Activated CD4-positive, alpha-beta T cell treated with anti-CD3 and anti-CD28 coated beads, Interleukin-2, amount 50 U/mL, for 48 hours (primary cell): ENCODE measurements at places on chromosomes 3 and 15.

GRCh38 chr3:62073038-62073437 is 300.3 kb downstream of the FEZF2 start:
- DNase-seq = no peak

- DNase-seq = no peak
Observed at GRCh38 chr3:51637144-51637940, 33.7 kb upstream of the TEX264 start.

GRCh38 chr15:88987934-88988671 is 74.9 kb upstream of the MFGE8 start:
- no peak for DNase-seq

DNA sequence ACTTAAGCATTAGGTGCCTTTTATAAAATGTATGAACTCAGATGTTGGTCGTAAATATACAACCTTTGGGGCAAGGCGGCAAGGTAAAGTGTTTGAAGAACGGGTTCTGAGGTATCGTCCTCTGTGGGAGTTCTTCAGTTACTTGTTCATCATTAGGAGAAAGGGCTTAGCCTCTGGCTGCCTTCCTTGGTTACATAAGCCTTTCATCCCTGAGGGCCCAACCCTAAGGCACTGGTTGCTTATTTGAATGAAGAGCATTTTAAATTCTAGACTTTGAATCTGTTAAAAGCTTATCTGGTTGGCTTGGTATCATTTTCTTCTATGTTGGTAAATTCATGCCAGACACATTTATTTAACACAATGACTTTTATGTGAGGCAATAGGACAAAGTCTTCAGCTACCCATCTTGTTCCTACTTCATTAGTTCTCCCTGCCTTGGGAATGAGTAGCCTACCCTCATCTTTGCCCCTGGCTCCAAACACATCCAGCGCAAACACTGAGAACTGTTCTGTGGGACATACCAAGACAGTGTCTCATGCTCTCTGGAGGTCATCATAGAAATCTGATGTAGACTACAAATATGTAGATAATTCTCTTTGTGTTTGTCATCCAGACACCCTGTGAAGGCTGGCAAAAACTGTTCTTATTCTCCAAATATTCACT is 12.4 kb upstream of the CCDC80 start:
- DNase-seq = no peak

DNA sequence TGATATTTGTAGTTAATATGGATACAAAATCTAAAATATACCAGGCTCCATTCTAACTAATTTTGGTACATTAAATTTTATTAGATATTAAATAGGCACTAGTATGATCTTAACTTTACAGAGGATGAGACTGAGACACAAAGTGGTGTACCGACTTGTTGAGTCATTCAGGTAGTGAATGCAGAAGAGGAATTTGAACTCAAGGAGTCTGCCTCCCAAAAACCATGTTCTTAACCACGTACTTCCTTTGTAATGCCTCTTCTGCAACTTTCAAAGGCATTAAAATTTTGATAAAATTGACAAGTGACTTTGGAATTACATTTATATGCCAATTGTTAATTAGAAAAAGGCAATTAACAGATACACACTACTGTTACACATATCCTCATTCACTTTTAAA is 61.8 kb downstream of the ZBBX start:
- DNase-seq = no peak

DNA sequence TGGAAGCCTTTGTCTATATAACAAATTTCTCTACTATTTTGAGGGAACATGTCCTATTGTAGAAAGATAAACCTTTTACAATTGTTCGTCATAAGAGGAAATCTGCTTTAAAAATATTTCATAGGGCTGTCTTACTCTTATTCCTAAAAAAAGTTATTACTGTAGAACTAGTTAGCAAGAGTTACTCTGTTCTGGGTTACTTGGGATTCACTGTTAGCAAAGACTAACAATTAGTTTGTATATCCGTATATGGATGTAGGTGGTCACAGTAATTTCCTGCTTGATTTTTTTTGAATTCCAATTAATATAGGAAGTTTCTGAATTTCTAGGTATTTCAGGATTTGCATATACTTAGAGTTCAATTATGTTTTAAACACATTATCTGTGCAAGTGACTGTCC is 413.5 kb downstream of the RBMS3 start:
- no peak for DNase-seq

DNA sequence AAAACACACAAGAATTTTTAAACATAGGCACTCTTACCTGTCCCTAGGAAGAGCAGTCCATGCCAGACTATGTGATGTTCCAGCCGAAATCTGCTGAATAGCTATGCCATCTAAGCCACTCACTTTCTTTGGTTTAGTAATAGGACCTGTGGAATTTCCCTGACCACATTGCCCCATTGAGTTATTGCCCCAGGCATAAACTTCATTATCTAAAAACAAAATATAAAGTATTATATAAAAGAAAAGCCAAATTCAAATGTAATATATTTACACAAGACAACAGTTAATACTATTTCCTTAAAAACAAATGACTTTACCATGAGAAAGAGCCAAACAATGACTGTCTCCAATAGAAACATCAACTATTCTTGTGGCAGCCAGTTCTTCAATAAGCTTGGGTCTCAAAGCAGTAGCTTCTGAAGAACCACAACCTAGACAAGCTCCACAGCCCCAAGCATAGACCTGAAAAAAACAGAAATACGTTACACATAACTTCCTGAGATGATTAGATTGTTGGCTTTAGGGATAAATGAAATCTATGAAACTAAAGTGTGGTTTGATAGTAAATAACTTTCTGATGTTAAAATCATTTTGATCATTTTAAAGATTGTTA is 84.3 kb downstream of the HERC1 start:
- DNase-seq = no peak

DNA sequence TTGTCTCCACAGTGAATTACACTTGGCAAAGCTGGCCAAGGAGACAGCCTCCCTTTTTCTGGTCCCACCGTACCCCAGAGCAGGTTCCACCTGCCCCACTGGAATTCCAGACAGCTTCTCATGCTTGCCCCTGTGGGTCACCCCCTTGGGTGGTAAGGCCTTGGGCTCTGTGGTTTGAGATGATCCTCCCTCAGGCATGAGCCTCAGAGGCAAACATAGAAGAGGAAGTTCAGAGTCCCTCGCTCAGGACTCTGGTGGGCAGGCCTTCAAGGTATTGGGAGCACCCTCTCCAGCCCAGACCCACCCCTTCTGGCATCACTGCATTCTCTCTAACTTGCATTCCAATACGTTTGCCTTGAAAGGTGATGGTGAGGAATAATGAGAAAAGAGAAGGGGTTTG is 17.6 kb upstream of the UBA7 start:
- no peak for DNase-seq

GRCh38 chr3:39990532-39990931 is 181.1 kb downstream of the MYRIP start:
- DNase-seq = peak; percentile 7

GRCh38 chr3:31041161-31041978 is 146.9 kb upstream of the GADL1 start:
- DNase-seq = no peak

GRCh38 chr15:88249220-88249619 is 7.3 kb downstream of the NTRK3 start:
- no peak for DNase-seq

DNA sequence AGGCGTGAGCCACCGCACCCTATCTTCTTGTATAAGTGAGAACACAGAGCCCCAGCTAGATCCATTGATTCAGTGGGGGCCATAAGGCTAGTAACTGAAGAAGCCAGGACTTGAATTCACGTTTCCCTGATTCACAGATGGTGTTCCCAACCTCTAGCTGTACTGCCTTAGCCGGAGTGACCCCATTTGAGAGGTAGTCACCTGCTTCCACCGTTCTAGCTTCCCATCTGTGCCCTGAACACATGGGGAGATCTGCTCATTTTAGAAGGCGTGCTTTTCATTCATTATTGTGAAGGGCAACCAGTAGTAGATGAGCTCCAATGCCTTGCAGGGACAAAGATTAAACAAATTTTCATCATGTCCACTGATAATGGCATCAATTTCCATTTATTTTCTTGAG is 365.7 kb upstream of the TPM1 start:
- no peak for DNase-seq

DNA sequence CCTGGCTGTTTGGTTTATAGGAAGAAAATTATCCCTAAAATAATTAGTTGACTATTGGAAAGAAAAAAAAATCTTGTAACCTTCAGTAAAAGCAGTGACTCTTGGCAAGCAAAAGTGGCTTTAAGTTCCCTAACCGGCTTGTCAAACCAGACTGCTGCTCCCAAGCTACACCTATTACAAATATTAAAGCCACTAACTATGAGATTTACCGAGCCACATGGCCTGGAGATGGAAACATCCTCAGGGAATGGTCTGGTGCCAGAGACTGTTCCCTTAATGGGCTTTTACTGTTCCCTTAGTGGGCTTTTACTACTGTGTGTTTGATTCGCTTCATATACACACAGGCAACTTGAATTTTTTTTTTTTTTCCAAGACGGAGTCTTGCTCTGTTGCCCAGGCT is 35.9 kb upstream of the ZNF774 start:
- DNase-seq = no peak

GRCh38 chr15:71079208-71080044 is 35.8 kb upstream of the THSD4 start:
- no peak for DNase-seq

DNA sequence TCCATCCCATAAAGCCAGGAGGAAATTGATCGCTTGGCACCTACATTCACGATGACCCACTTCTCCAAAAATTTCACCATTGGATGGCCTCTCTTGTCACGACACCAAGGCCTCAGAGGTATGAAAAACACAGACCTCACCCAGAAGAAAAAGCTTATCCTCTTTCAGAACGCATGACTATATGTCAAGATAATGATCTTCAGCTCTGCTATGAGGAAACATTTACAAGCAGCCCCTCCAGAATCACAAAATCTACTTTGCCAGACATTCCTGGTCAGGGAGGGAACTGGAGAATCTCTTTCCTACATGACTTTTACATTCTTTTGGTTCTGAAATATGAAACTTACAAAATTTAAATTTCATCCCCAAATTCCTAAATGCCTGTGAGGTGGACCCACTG is 122.7 kb downstream of the WNT5A start:
- no peak for DNase-seq
